Osteocyte (in vitro differentiated cells): ENCODE measurements at places on chromosomes 5 and 9. TPM values are rescaled to one million over a fixed set of nuclear protein-coding genes. Genes with fewer than 3 reads are reported as not detected.

Gene KCNN2
- total RNA-seq, result 0.08 and 0.24 TPM in 2 replicates

Gene STPG3
- total RNA-seq, result 0.50 and 0.78 TPM in 2 replicates

Gene TDRD7
- total RNA-seq, result 8.6 and 11.0 TPM in 2 replicates

Gene IFNA21
- not detected in 2 replicates for total RNA-seq

Gene SCGB3A2
- not detected in 2 replicates for total RNA-seq

Gene CXCL14
- 0.16 TPM in 1 of 2 replicates, not detected in the other for total RNA-seq

Gene PCDHGA12
- 2.0 and 2.1 TPM in 2 replicates for total RNA-seq

Gene GPR151
- not detected in 2 replicates for total RNA-seq

Gene PITX1
- total RNA-seq, result 0.13 TPM in 1 of 2 replicates, not detected in the other

Gene SV2C
- 0.05 TPM in 1 of 2 replicates, not detected in the other for total RNA-seq

Gene FOXD4L6
- not detected in 2 replicates for total RNA-seq
